ENCODE measurements at places on chromosomes 4 and X.
A peak's percentile ranks its signal among the peaks of the same experiment; 100 is the strongest.

DNA sequence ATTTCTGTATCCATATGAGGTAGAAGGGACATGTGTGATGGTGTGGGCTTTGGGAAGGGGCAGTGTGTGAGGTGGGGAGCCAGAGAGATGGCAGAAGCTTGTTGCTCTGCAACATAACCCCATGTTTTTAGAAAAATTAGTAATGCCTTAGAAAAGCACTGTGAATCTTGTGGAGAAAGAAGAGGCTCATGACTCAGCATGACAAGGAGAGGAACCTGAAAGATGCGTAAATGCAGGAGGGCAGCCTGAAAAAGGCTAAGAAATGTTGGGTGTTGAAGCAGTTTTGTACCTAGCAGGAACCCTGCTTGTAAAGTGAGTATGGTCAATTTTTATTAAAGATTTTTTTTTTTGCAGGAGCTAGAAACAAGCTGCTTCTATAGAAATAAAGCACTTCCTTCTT lies 59.8 kb downstream of the ARSJ start:
- no peak for DNase-seq

DNA sequence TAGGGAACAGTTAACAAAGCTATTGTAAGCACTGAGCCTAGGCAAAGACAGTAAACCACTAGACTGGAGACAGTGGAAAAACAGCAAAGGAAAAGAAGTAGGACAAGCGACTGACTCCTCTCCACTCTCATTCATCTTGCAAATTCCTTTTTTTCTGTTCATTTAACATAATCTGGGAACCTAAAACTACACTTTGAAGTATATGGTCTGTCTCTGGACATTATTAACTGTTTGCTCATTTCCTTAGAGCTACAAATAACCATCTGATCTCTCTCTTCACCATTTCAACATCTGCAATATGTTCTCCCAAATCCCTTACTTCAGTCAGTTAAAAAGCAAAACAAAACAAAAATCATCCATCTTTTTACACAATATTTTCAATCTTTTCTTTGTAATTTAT lies 642 bp downstream of the HMGN5 start:
- no peak for DNase-seq

DNA sequence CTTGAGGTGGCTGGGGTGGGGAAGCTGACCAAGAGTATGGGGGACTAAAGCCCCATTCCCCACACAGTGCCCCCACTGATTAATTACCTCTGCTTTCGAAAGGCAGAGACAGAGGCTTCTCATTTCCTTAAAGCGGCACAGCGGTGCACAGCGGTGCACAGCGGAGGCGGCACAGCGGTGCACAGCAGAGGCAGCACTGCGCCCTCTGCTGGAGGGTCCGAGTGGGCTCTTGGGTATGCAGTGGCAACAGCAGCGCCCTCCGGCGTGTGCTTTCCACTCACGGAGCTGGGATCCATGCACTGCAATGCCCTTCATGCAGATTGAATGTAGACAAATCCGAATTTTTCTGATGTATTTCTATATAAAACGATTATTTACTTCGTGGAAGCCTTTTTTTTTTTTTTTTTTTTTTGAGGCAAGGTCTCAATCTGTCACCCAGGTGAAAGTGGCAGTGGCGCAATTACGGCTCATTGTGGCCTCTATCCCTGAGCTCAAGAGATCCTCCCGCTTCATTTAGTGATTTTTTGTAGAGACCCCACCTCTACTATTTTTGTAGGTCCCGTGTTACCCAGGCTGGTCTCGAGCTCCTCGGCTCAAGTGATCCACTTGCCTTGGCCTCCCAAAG lies 19.7 kb upstream of the PRPS2 start:
- DNase-seq: peak; percentile 28

- no peak for DNase-seq
Observed at GRCh38 chr4:176436293-176436973, 116.7 kb downstream of the SPCS3 start.

DNA sequence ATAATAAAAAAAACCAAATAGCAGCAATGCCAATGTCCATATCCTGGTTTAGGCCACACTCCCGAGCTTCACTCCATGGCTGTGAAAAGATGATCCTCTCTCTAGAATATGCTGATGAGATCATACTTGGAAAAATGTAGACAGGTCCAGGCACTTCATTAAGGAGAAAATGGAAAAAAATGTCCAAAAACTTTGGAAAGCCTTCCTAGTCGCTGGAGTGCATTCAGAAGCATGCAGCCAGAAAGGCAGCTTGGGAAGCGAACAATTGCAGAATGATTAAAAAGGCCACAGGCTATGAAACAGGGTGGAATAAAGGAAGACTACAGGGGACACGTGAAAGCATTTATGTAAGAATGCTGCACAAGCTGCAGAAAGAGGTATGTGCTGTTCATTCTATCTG lies 165.6 kb upstream of the HCCS start:
- no peak for DNase-seq

DNA sequence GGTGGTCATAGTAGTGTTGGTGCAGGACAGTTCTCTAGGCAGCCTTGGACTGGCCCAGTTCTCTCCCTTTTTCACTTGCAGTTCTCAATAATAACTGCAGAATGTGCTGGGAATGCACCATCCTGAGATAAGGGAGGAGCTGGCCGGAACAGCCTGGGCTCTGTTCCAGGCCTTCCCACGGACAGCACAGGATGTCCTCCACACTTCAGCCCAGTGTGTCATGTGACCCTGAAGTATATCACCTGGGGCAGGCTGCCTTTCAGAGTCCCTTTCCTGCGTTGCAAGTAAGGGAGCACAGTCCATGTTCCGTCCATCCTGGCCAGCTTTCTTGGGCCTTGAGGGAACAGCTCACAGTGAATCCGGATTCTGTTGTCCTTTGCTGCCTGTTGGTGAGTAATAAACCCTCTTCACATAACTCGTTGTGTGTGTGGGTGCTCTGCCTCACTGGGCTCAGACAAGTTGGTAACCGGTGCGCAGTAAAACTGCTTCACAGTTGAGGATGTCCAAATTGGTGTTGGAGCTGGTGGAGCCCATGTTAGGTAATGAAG lies 32.3 kb upstream of the BBS12 start:
- no peak for DNase-seq

DNA sequence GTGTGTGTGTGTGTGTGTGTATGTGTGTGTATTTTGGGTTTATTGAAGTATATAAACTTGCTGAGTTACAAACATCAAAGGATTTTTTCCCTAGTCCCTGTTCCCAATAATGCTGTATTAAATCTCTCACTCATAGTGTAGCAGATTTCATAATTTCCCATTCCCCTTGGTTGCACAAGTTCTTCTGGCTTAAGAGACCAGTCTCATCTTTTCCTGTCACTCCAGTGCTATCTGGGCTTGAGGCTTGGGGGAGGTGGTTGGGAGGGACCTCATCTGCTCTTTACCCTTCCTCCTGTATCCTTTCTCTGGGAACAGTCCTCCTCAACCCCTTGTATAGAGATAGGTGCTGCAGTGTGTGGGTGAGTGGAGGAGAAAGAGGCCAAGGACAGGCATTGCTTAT lies 285.4 kb upstream of the BOD1L1 start:
- no peak for DNase-seq

- peak; percentile 8 for DNase-seq
Observed at GRCh38 chr4:108433832-108434231, 186.5 kb upstream of the RPL34 start.

- DNase-seq: no peak
Observed at GRCh38 chr4:188639479-188640100, 500.3 kb downstream of the TRIML1 start.

DNA sequence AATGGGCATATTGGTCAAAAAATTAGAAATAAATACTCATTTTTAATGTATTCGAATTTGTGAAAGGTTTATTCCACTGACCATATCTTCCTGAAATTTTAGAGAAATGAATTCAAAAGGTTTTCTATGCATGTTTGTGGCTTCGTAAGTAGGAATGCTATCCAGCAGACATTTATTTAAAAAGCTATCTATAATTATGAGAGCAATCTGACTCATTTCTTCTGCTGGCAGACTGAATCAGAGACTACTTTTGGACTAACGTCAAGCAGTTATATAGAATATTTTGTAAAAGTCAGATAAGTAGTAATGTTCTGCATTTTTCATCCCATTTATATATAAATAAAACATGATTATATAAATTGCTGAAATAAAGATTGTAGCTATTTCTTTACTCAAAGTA lies 125.0 kb downstream of the SPCS3 start:
- no peak for DNase-seq

DNA sequence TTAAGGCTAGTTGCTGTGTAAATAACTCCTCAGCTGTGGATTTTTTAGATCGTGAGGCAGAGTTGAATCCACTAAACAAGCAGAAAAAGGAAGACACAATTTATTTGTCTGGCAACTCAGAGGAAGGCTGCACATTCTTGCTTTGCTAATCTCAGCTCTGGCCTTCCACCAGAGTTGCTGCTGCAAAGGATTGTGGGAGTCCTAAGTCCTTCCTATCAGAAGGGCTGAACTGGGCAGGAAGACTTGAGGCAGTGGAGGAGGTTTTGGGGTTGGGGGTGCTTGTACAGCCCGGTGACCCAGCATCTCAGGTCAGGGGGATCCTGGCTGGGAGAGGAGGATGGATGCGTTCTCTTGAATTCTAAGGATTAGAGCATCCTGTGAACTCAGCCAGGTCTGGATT lies 11.0 kb upstream of the VSIG1 start:
- no peak for DNase-seq

DNA sequence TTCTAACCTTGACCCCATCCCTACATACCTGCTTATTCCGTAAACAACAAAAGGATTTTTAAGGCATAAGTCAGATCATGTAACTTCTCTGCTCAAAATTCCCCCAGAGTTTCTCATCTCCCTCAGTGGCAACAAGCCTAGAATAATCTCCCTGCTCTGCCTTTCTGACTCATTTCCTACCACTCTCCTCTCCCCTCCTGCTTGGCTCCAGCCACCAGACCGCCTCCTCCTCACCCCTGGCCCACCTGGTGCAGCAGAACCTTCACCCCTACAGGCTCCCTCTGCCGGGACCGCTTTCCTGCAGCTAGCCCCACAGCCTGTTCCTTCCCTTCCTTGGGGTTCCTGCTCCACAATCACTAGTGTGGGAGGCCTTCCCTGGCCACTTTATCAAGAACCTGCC lies 32.1 kb downstream of the TSPAN5 start:
- DNase-seq: no peak

GRCh38 chrX:100731441-100732281 lies at the start of gene SYTL4:
SYTL4 (minus strand) TSS chrX:100732121; CDS start chrX:100702037, 30,084 bp downstream.
- DNase-seq: no peak

DNA sequence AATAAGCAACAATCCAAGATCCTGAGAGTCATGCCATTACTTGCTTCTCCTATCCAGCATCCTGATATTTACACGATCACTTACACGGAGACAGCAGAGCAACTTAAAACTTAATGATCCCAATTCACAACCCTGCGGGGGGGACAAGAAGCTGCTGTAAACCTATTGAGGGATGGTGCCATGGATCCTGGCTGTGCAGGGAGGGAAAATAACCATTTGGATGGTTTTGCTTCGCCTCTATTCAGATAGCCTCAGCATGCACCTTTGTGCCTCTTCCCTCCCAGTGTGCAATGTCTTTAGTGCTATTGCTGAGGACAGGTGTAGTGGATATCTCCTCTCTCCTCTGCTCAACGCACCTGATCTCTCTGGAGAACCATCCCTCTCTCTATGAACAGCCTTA lies 89.7 kb upstream of the PPARGC1A start:
- DNase-seq: no peak

DNA sequence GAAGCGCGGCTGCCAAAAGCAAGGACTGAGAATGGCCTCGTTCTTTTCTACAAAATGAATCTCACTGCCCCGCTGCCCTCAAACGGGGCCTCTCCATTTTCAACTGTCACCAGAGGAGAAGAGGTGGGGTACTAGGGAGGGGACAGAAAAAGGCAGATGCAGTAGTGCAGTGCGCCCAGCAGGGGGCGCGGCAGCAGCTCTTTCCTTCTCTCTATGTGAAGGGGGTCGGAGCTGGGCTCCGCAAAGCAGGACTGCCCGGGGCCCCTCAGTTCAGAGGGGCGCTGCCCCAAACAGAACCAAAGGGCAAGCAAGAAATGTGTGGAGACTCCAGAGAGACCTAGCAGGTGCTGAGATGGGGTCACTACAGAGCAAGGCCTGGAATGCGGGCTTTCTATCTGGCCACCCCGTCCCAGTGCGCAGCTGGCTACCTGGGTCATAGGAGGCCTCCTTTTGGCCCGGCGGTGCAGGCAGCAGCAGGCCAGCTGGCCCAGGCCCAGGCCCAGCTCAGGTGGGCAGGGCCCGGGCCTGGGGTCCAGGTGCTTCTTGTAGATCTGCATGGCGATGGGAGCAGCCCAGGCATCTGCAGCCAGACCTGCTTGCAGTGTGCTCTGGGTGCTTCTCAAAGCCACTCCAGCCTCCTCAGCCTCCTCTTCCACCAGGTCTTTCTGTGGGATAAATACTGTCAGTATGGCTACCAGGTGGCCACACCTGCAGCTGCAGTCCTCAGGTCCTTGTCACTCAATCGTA lies 5.9 kb downstream of the IRAK1 start:
- DNase-seq: no peak

GRCh38 chr4:58553679-58554078 lies 1443.5 kb upstream of the IGFBP7 start:
- no peak for DNase-seq

DNA sequence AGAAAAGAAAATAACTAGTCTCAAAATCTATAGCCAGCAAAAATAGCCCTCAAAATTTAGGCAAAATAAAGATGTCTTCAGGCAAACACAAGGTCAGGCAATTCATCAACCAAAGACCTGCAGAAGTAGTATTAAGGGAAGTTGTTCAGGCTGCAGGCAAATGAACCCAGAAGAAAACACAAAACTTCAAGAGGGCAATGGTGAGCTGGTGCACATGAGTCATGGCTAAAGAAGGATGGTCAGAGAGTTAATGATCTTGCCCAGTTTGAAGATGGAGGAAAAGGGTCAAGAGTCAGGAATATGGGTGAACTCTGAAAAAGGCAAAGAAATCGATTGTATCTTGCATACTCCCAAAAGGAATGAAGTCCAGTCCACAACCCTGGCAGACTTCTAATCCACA lies 83.1 kb upstream of the FAT4 start:
- DNase-seq: no peak

All from stimulated activated CD8-positive, alpha-beta memory T cell treated with anti-CD3 and anti-CD28 coated beads, Interleukin-7, amount 100 ng/mL, for 1 hour (primary cell).